ENCODE measurements at places on chromosomes 13 and 19.
A peak's percentile ranks its signal among the peaks of the same experiment; 100 is the strongest.

DNA sequence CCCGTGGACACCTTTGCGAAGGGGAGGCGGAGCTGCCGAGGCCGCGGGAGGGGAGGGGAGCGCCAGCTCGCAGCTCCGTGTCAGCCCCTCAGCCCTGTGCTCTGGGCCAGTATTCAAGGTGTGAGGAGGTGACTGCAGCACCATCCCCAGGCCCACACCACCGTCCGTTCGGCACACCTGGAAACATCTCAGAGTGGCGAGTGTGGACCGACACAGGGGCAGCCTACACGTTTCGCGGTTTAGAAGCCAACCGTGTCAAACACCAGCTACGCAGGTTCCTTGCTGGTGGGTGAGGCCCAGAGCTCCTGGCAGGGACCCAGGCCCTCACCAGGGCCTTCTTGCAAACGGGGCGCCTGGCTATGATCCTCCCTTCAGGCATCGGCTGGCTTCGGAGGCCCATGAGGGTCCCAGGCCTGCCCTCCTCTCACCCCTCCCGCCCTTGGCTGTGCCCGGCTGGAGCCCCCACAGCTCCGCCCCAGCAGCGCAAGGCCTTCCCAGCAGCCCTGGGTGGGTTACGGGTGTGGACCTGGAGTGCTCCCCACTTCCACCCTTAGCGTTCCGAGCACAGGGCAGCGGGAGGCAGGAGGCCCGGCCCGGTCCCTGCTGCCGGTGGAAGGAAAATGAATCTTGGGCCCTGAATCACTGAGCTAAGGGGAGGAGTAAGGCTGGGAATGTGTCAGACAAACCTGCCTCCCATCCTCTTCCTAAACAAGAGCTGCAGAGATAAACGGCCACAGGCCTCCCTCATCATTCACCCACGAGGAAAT is 1.2 kb downstream of the C13orf46 start:
- no peak for DNase-seq

- no peak for DNase-seq
Observed at GRCh38 chr19:11069561-11069960, 19.7 kb upstream of the LDLR start.

DNA sequence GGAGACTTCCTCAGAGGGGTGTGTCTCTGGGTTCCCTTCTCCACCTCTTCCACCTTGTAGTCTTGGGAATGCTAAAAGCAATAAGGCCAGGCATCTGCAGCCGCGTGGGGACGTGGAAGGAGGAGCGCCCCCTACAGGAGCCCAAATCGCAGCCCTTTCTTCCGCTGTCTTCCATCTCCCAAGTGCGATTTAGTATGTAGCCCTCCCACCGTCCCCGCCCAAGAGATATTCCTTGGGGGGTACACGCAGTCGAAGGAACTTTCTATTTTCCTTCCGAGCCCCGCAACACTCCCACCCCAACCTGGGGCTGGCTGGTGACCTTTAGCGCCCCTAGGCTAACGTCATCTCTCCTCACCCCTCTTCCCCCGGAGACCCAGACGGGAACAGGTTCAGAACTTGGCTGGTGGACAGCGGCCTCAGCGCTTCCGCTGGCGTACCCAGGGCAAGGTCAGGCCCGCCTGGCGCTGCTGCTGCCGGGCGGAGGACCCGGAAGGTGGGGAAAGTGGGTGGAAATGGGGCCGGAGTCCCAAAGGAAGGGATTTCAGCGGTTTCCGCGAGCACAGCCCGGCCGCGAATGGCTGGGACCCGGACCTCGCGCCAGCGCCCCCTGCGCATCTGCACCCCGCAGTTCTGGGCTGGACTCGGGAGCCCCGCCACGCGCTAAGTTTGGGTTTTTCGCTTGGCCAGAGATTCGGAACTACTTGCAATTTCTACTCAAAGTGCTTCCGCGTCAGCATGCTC is 2.1 kb upstream of the PCDH8 start:
- peak; percentile 30 for DNase-seq

- DNase-seq: peak; percentile 75
Observed at GRCh38 chr19:3721131-3721886, 13.1 kb downstream of the TJP3 start.

- DNase-seq: no peak
Observed at GRCh38 chr13:20727856-20728255, 24.4 kb downstream of the IL17D start.

DNA sequence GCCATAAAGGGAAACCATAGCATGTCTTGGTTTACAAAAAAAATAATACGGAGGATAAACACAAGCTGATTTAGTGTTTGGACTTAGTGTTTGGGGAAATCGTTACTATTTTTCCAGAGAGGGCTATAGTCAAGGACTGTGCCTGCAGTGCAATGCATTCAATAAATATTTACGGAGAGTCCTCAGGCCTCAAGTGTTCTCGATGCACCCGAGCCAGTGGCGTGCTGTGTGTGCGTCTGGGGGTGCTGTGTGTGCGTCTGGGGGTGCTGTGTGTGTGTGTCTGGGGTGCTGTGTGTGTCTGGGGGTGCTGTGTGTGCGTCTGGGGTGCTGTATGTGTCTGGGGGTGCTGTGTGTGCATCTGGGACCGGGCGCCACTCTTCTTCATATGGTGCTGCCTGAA is 71.7 kb upstream of the GTF3A start:
- DNase-seq: no peak

DNA sequence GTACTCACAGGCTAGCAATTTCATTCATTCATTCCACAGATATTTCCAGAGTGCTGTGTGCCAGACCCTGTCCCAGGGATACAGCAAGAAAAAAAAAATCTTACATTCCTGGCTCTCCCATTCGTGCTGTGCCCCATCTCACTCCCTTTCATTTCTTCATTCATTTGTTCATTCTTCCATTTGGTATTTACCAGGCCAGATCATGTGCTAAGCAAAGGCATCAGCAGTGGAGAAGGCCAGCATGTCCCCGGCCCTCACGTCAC is 2.3 kb downstream of the MAP3K10 start:
- no peak for DNase-seq

- no peak for DNase-seq
Observed at GRCh38 chr19:55544776-55545439, 435 bp downstream of the SBK3 start.

GRCh38 chr13:40170982-40171381 is 495.5 kb downstream of the FOXO1 start:
- DNase-seq: no peak

DNA sequence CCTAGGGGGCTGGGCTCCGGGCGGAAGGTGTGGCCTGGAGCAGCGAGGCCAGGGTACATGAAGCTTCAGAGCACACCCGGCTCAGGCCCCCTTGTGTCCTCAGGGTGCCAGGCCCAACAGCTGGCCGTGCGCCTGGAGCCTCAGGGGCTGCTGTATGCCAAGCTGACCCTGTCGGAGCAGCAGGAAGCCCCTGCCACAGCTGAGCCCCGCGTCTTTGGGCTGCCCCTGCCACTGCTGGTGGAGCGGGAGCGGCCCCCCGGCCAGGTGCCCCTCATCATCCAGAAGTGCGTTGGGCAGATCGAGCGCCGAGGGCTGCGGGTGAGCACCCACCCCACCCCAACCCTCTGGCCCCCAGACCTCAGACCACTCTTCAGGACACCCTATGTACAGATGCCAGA is 3.2 kb downstream of the SYDE1 start:
- no peak for DNase-seq

GRCh38 chr13:67107979-67108378 is 122.2 kb downstream of the PCDH9 start:
- no peak for DNase-seq

GRCh38 chr13:31204592-31204991 is 4.8 kb downstream of the B3GLCT start:
- peak; percentile 83 for DNase-seq

- DNase-seq: no peak
Observed at GRCh38 chr13:101915331-101915730, 462.9 kb downstream of the ITGBL1 start.

- DNase-seq: no peak
Observed at GRCh38 chr19:20662421-20663105, 1.2 kb upstream of the ZNF626 start.

DNA sequence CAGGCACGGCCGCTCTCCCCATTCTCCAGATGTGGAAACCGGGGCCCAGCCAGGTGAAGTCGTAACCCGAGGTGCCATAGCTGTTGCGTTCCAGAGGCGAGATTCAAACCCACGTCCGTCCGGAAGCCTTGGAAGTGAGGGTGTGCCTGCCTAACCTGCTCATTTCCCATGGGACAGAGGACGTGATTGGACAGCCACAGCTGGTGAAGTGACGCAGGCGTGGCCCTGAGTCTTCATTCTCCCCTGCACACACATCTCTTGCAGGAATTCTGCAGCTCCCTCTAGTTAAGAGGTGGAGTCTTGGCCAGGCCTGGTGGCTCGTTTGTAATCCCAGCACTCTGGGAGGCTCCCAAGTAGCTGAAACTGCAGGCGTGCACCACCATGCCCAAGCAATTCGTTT is 16.8 kb downstream of the MEIS3 start:
- DNase-seq: no peak

GRCh38 chr13:21616205-21616866 is 12.4 kb upstream of the MICU2 start:
- no peak for DNase-seq

DNA sequence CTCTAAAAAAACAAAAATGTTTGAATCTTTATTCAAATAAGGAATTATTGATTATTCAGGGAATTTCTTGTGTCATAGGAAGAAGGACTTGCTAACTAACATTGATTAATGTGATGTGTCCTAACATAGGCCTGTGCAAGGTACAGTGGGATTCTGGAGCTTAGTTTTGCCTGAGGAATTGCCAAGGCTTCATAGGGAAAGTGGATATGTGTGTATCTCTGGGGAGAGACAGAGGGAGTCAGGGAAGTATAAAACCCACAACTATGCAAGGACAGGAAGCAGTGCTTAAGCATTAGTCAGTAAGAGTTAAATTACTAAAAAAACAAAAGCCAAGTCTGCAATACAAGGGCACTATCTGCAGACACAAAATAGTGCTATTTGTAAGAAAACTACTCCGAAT is 59.6 kb downstream of the WDFY2 start:
- DNase-seq: peak; percentile 97

DNA sequence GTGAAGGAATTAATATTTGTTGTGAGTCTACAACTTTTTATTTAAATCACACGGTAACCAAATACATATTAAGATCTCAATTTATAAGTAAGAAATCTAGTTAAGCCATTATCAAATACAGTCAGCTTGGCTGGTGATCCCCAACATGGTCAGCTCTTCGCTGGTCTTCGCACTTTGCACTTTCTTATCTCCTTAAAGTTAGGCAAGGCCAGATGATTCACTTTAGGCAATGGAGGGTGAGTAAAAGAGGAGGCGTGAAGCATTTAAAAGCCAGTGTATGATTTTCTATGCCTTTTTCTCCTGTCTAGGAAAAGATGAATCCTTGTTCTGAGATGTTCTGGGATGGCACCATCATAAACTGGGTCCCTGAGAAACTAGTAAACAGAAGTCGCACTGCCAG is 793.7 kb upstream of the ARGLU1 start:
- DNase-seq: no peak

DNA sequence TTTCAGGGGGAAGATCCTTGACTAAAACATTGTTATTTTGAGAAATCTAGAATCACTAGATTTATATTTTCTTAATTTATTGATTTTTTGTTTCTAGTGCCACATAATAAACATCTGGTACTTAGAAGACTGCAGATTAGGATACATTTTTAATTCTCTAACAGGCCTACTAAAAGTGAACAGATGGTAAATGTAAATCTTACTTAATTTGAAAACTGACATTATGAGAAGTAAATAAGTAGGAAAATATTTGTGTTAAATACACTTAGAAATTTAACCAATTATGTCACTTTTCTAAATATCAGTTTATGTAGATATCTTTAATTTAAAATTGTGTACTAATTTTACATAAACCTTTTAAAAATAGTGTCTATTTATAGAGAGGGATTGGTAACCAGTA is 2255.6 kb upstream of the PCDH20 start:
- no peak for DNase-seq

DNA sequence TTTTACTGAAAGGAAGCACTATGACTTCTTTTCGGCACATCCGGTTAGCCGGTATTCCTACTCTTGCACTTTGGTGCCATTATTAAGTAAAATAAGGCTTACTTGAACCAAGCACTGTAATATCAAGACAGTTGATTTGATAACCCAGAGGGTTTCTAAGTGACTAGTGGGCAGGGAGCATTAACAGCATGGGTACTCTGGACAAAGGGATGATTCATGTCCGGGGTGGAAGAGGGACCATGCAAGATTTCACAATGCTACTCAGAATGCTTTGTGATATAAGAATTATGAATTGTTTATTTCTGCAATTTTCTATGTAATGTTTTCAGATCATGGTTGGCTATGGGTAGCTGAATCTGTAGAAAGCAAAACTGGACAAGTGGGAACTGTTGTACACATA is 282.1 kb downstream of the TDRD3 start:
- peak; percentile 21 for DNase-seq

DNA sequence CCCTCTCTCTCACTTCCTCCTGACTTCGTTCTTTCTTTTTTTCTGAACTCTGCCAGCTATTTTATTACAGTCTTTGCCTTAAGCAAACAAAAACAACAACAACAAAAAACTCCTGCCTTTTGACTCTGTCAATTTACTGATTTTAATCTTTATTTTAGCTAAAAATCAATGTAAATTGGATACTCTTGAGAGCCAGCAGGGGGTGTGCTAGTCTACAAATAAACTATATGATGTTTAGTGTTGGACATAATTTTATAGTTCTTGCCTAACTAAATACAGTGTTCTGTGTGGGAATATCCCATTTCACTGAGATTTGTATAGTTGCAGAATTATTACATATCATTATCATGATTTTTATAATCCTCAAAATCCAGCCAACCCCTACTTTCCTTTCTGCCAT is 1199.9 kb upstream of the SPRY2 start:
- no peak for DNase-seq

DNA sequence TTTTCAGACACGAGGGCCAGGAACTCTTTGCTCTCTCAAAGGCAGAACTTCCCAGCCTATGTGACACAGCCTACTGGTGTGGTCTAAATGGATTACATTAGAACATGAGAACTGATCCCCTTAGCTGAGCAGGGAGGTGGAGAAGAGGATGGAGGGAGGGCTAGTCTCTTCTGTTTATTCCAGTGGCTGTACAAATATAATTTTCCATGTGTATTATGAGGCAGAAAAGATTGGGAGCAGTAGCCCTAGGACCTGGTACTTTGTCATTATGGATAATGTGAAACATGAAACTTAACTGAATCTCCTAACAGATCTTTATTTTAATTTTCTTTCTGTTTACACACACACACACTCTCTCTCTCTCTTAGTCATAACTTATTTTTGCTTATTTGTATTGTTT is 82.1 kb downstream of the WDFY2 start:
- DNase-seq: no peak

DNA sequence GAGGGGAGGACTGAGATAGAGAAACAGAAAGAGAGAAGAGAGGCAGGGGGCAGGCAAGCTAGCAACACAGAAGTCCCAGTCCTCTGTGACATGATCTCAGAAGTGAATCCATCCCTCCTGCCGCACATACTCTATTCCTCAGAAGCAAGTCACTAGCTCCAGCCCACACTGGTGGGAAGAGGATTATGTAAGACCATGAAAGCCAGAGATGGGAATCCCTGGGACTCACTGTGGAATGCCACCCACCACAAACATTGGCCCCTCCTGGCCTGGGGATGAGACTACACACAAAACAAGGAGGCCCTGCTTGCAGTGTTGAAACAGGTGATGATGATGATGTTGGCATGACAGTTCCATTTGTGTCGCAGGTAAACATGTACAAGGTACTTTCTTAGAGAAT is 419.9 kb downstream of the IRS2 start:
- no peak for DNase-seq
